ENCODE measurements at places on chromosomes 16 and 17.

- no peak for DNase-seq
These were observed 17.1 kb upstream of the FAM83G start for GRCh38 chr17:19021622-19022083.

DNA sequence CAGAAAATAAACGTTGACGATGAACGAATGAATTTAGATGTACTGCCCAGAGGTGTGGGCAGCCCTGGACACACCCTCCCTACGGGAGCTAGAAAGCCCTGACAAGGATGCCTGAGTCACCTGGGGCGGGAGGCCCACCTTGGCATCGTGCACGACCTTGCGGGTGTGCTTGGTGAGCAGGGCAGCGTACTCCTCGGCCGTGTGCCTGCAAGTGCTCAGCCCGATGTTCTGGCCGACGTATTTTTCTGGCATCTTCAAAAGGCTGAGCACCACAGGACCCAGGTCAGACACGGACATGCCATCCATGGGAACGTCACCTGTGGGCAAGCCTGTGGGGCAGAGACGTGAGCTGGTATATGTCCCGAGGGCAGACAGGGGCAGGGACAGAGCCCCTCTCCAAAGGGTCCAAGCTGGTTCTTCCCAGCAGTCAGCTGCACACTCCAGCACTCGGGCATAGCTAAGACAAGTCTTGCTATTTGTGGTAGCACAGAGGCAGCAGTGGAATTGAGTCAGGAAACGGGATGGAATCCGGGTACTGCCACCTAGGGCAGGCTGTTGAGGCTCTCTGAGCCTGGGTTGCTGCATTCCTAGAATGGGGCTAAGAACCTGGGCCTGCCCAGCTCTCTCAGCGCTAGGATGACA, 10.8 kb downstream of the NMRAL1 start:
- peak; percentile 77 for DNase-seq

DNA sequence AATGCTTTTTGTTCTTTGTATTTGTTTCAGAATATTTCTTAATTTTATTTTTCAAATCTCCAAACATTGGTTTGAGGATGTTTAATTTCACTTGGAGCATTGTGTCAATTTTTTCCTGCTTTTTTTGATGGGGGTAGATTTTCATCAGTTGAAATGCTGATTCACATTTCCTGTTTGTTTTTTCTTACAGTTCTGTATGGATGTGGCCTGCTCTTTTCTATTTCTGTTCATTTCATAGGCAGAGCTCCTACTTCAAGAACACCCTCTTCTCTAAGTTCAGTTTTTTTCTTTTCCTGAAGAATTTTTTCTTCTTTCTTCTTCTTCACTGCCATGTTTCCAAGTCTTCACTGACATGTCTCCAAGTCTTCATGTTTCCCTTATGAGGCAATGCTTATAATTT, 8.8 kb downstream of the MBTD1 start:
- peak; percentile 17 for DNase-seq

DNA sequence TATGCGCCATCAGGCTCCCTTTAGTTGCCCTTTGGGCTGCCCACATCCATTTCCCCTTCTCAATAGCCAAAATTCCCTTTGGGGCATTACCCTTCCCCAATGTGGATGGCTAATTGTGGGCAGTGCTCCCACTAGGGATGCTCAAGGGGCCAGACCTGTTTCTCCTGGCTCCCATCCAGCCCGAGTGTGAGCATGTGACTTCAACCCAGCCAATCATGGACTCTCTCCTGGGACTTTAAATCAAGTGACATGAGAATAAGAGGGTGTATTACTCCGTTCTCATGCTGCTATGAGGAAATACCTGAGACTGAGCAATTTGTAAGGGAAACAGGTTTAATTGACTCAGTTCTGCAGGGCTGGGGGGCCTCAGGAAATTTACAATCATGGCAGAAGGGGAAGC, 60.9 kb upstream of the WSB1 start:
- DNase-seq = no peak

GRCh38 chr17:76077584-76078110, 1.3 kb upstream of the ZACN start:
- peak; percentile 19 for DNase-seq

- DNase-seq = no peak
These were observed 346.0 kb downstream of the PMP22 start for GRCh38 chr17:14919094-14919493.

- no peak for DNase-seq
These were observed 26.5 kb upstream of the STH start for GRCh38 chr17:45972531-45972930.

DNA sequence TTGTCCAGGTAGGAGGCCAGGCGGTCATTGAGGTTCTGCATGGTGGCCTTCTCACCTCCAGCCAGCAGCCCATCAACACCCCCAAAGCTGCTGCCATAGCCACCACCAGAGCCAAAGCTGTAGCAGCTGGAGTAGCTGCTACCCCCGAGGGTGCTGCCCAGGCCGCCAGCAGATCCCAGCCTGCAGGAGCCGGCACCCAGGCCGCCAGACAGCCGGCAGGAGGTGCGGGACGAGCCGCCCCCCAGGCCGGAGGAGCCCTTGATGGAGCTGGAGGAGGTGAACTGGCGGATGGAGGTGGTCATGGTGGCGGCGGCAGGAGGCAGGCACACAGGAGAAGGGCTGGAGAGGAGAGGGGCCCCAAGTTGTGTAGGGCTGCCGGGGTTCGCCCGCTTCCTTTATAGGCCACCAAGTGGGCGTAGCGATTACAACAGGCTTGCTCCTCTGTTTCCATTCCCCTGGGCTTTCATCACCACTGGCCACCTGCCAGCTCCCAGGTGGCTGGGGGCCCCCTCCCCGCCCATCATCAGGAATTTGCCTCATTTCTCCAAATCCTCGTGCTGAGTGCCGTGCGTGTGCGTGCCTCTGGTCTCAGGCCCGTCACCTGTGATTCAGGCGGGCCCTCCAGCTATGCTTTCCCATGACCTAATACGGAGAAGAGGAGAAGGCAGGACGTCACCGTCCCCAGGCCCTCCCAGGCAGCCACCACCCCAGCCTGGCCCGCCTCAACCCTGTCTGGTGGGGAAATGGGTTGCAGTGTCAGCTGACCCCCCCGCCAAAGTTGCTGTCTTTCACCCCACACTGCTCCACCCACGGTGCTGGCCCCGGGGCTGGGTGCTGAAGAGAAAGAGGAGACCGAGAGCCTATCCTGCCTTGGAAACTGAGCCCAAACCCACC, at the start of gene KRT17:
KRT17 (minus strand) TSS at position 368 of the 894 bp plus-strand sequence; CDS start at position 302, 66 bp downstream.
- DNase-seq = peak; percentile 46

GRCh38 chr16:48361012-48361411, 24.2 kb downstream of the SIAH1 start:
- DNase-seq = no peak
